ENCODE measurements at places on chromosomes 1 and 21.

- DNase-seq = no peak
These were observed 6.3 kb upstream of the KCNE1 start for GRCh38 chr21:34518301-34518700.

GRCh38 chr1:84781946-84782771 is 91.9 kb upstream of the SSX2IP start:
- DNase-seq = peak; percentile 65

DNA sequence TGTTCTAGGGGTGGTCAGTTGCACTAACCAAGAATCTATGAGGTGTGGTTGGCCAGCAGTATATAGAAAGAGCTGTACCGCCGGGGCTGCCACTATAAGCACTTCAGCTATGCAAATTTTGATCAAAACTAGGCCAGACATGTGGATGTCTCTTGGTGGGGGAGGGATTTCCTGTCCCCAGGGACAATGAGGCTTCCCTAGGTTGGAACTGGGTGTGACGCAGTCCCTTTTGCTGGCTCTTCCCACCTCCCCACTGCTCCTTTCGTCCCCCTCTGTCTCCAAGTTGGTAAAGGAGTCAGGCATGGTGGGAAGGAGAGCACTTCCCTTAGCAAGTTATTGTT is 13.6 kb downstream of the SDCCAG8 start:
- DNase-seq = no peak

GRCh38 chr1:173474097-173474779 is 2.9 kb upstream of the PRDX6 start:
- DNase-seq = no peak

DNA sequence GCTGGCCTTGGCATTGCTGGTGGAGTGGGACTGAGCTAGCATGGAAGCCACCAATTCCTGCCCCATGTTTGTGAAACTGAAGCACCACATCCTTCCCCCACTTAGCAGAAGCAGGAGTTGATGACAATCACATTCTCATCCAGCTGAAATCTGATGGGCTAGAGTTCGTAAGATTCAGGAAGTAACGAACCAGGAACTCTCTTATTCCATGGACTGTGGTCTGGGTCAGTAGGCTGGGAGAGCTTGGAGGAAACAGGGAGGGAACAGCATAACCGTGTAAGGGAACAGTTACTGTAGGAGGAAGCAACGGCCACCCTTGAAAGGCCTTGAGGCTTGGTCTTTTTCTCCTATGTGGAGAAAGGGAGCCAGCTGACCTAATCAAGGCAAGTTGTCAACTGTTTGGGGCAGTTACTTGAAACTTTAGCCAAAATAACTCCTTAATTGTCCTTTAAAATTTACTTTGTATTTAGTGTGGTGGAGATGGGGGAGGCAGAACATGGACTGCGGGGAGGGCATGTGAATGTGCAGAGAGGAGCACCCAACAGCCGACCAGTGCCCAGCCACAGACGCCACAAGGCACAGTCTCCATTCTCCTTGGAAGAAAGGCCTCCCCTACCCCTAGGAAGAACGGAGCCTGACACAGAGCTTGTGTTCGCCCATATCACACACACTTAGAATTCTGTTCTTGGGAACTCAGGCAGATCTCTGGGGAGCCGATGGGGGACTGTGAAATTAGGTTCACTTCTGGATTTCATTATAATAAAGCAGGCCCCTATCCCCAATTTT is 2.0 kb upstream of the COQ8A start:
- no peak for DNase-seq

GRCh38 chr21:36028127-36029069 is 31.9 kb downstream of the SETD4 start:
- peak; percentile 91 for DNase-seq

DNA sequence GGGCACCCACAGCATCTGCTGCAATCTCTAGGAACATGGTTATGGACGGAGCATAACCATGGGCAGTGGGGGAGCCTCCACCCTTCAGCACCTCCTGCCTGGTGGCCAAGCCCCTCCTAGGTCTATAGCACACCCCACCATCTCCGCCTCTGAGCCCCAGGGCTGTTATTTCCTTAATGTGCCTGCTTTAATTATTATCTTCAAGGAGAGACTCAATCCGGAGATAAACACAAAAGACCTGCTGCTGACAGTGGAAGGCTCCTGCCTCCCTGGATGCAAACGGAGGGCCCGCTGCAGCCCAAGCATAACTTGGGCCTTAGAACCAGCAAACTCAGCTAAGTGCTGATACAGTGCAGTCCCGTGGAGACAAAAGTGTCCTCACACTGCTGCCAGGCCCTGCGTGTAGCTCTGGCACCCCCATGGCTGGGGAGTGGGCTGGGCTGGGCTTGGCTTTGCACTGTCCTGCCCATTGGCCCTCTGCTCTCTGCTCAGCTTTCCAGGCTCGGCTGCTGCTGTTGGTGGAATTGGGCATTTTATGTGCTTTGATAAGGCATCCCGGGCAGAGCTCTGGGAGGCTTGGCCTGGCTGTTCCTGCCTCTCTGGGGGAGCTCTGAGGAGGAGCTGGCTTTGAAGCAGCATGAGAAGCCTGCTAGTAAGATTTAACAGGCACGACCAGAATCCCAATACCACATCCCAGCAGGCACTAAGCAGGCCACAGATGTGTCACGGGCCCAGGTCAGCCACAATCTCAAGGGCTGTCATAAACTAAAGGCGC is 620.2 kb downstream of the PTPRU start:
- DNase-seq = no peak

DNA sequence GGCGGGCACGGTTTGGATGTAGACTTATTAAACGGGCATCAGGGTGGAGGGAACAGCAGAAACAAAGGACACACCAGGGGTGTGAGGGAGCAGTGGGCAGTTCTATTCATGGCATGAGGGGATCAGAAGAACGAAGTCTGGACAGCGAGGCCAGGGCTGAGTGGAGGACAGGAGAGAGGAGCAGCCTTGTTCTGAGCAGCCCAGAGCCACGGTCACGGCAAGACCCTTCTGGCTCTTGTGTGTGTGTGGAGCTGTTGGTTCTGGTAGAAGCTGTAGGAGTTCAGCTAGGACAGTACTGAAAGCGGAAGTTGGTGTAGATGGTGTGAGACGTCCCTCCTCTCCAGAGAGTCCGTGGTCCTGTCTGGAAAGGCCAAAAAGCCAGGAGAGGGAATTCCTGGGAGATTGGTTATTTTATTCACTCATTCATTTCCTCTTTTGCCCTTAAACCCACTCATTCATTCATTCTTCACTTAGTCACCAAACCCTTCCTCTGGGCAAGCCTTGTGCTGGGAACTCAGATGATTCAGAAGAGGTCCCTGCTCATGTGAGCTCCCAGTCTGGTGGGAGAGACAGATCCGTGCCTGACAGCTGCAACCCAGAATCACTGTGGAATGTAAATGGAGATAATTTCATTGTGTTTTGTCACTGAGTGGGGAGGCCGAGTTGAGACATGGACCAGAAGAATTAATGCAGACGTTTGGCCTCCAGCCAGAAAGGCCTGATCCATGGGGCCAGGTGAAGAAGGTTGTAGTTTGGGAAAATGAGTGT is 4.1 kb upstream of the ACOT11 start:
- peak; percentile 14 for DNase-seq

Measured in Ammon's horn (tissue), 1 donor.